CD4-positive, alpha-beta T cell treated with Interleukin-17A for 1 hour (primary cell): ENCODE measurements at places on chromosomes 3 and 15.

- no peak for DNase-seq
Observed at GRCh38 chr3:193016437-193016901, 98.8 kb upstream of the MB21D2 start.

DNA sequence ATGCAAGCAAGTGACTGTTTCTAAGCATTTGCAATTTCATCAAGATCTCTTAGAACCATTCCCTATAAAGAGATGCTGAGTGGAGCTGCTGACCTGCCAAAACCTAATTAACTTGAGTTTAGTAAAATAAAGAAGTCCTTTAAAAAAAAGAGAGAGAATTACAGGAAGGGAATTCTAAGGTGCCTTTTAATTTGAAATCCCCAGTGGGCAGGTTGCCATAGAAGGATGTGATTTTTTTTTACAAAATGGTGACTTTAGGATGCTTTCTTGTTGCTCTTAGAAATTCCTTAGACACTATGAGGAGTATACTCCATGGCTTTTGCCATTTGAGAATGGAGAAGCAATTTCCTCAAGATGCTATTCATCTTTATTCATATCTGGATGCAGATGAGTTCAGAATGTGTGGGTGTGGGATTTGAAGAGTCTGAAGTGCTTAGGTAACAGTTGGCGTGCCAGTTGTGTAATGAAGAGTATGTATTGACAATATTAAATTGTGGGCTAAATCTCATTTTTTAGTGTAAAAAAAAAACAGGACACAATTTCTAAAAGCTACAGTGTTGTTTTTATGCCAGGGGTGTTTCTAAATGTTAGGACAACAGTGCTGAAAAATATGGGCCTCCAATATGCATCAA is 13.6 kb downstream of the LRRC3B start:
- DNase-seq: no peak

GRCh38 chr3:68306571-68306970 is 625.8 kb downstream of the TAFA4 start:
- DNase-seq: peak; percentile 1

DNA sequence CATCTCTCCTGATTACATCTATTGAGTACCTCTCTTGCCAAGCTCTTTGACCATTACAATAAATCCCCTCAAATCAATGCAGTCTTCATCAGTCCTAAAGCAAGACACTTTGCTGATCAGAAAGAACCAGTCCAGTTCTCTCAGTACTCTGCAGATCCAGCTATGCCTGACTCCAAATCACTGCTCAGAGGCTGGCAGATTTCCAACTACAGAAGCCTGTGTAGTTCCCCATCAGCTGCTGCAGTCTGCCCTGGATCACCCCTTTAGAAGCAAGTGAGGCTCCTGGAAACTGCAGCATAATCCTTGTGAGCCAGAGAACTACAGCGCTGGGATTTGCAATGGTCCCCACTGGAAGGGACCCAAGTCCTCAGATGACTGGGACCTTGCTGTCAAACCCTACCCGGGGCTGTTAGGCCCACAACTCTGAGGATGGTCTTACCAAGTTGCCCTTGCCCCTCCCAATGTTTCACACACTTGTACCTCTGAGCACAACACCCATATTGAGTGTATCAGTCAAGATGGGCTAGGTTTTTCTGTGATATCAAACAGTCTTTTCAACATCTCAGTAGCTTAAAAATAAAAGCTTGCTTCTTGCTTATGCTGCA is 81.9 kb upstream of the TOPAZ1 start:
- no peak for DNase-seq

GRCh38 chr3:75951941-75952340 is 166.6 kb upstream of the ZNF717 start:
- DNase-seq: no peak

GRCh38 chr3:126501054-126501453 is 16.5 kb downstream of the UROC1 start:
- no peak for DNase-seq

DNA sequence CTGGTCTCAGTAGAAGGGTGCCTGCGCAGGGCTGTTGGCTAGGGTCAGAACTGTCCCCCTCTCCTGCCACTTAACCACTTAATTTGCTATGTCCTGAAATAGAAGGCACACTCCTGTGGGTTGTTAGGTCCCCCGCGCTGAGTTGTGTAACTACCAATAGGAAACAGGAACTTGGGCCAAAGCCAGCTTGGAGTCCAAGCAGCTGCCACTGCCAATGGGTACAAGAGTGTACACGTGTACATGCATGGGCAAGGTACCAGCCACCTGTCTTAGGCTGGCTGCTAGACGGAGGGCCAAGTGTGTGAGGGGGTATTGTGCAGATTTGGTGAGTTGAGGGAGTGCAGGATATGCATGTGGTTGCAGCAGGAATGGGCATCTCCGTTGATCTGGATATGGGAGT is 29.7 kb upstream of the POLG start:
- no peak for DNase-seq

GRCh38 chr15:82810061-82810889 is 847 bp downstream of the WHAMM start:
- peak; percentile 50 for DNase-seq

GRCh38 chr3:23723930-23724329 is 81.8 kb upstream of the UBE2E1 start:
- no peak for DNase-seq

- no peak for DNase-seq
Observed at GRCh38 chr3:55742022-55742831, 255.1 kb upstream of the WNT5A start.

DNA sequence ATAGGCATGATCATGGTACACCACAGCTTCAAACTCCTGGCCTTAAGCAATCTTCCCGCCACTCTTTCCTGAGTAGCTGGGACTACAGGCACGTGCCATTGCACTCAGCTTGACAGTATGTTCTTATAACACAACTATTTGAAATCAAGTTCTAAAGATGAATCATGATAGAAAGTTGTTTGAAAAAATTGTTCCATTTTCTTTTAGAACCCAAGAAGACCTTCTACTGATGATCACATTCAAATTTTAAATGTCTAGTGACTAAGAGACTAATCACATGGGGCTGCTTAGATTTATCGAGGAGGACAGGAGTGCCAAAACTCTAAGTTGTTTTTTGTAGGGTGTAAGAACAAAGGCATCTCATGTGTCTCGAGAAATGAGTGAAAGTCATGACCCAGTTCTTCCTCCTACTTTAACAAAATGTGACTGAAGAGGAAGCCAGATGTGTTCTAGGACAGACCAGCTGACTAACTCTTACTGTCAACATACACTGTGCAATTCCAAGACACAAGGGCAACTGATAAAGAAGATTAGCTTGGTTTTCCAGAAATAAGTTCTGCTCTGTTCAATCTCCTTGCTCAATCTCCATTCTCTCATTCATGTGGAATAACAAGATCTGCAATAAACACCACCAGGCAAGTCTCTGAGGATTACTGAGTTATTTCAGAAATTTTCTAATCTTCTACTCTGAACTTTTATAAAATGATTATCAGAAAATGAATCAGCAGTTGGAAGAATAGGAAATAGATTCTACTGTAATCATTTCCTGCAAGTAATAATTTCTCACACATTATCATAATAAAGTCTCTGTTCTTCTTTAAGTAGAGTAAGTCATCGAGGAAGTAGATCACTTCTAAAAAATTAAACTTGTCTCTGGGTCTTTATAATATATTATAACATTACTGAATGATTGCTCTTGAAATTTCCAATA is 122.6 kb upstream of the CCNL1 start:
- no peak for DNase-seq

- DNase-seq: no peak
Observed at GRCh38 chr3:102802819-102803420, 368.1 kb downstream of the ZPLD1 start.

- DNase-seq: no peak
Observed at GRCh38 chr3:152021951-152022461, 148.6 kb downstream of the SUCNR1 start.

DNA sequence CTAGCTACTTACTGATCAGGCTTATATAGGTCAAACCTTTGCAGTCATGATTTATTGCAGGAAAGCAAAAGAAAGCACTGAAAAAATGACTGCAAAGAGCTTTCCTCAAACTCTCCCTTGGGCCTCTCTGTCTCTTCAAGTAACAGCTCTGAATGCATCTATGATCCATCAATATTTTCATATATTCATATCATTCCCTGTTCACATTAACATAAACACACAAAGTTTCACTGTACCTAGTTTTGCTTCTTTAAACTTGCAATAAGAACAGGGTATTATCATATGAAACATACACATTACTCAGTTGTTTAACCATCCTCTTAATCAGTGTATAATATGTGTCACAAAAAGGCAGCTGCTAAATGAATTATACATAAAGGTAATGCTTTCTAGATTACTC is 107.9 kb upstream of the ARL6 start:
- no peak for DNase-seq

DNA sequence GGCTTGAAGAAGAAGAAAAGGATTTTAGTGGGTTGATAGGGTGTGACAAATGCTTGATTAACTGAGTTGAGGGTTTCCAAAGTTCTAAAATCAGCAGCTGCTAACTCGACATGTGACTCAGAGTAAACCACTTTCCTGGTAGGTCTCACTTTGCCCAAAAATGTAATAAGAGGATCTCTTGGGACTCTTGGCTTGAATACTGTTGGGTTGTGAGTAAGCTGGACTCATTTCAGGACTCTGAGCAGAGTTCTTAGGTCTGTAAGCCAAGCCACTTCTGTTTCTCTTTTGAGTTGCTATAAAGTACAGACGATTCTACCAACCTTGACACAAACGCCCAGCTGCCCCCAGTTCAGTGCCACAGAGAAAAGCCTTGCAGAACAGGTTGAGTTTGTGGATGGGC is 241.1 kb downstream of the ZNF621 start:
- DNase-seq: no peak
